ENCODE measurements at places on chromosomes 3 and 15.

- DNase-seq: no peak
Observed at GRCh38 chr15:97947465-97948260, 12.8 kb upstream of the ARRDC4 start.

DNA sequence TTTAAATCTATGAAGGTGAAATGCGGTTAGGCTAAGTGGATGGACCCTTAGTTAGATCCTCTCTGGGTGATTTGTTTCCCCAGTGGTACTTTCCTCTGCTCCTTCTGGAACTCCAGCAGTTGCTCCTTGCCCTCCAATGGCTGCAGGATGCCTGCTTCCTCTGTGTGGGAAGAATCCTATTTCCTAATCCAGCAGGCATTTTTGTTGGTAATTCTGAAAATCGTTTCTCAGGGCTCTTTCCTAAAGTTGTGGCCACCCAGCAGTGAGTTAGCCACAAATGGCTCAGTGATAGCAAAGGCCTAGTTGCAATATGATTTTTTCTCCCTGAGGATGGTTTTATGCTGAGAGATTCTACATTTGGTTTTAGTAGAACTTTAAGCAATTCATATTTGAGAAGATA lies 332.3 kb upstream of the C2CD4B start:
- DNase-seq: no peak

GRCh38 chr3:66394019-66394752 lies 106.6 kb downstream of the LRIG1 start:
- DNase-seq: peak; percentile 39

DNA sequence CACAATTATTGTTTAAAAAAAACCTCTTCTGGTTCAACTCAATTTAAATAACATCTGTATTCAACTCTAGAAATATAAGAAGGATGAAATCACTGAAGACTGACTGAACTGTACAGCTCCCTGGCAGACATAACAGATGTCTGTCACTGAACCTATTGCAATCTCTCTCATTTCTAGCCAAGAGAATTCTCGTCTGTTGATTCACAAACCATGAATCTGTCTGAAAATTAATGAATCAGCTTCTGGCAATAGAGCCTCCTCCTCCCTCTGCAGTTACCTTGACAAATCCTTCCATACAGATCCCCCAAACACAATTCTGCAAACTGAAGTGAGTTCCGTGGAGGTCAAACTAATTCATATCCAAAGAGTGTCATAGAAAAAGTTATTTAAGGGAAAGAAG lies 561.4 kb downstream of the PYDC2 start:
- no peak for DNase-seq

- no peak for DNase-seq
Observed at GRCh38 chr3:177102553-177102952, 94.7 kb downstream of the TBL1XR1 start.

DNA sequence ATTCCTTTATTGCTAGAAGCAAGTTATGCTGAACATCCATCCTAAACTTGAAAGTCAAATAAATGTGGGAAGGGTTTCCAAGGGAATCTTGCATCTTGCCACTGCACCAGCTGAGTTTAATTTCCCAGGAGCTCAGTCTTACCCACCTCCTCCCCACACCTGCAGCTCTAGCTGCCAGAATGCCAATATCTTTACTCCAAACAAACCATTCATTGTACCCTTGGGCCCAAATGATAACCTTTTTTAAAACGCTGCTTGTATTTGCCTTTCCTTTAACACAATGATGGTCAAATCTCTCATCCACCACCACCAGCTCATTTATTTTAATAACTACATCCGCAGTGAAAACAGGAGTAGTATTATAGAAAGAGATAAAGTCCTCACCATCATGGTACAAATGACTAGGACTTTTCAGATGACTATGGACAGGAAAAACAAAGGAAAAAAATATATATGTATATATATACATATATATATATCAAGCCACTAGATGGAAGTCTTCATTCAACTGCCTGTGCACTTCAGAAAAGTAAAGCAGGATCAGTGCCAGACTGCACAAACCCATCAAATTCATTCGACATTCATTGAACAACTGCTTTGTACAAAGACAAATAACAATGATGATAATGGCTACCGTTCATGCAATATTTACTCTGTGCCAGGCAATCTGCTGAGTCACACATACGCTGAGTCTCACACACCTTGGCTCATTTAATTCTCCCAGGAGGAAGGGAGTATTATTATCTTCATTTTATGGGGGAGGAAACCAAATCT lies 44.0 kb downstream of the BFSP2 start:
- no peak for DNase-seq

GRCh38 chr3:133209871-133210550 lies 171.8 kb downstream of the TMEM108 start:
- peak; percentile 2 for DNase-seq

DNA sequence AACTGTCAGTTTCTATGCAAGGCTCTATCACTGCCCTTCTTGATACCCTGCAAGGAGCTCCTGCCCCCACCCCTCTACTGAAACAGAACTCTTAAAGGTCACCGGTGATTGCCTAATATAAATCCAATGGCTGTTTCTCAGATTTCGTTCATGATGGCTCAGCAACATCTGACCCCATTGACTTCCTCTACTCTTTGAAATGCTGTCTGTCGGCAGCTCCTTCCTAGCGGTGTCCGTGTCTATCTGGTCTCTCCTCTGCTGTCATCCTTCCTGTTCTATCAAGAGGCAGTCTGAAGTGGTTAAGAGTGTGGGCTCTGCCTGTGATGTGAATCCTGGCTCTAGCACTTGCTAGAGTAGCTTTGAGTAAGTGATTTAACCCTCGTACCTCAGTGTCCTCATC lies 5.5 kb downstream of the TMEM266 start:
- DNase-seq: peak; percentile 14

DNA sequence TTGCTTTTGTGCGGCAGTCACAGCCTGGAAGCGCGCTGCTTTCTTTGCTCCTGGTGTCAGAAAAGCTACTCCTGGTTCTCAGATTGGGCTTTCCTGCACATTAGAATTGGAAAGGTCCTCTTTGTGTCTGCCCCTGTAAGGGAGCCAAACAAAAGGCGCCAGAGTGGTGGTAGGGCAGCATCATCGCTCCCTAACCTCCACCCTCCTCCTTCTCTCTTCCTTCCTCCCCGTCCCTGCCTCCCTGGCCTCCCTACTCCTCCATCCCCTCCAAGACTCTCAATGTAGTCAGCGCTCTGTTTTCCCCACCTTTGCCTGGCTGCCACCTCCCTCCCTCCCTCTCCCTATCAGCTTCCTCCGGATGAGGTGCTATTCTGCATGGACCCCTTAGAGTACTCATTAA lies 65.3 kb downstream of the SH3GL3 start:
- no peak for DNase-seq

- no peak for DNase-seq
Observed at GRCh38 chr3:55615694-55616295, 128.7 kb upstream of the WNT5A start.

DNA sequence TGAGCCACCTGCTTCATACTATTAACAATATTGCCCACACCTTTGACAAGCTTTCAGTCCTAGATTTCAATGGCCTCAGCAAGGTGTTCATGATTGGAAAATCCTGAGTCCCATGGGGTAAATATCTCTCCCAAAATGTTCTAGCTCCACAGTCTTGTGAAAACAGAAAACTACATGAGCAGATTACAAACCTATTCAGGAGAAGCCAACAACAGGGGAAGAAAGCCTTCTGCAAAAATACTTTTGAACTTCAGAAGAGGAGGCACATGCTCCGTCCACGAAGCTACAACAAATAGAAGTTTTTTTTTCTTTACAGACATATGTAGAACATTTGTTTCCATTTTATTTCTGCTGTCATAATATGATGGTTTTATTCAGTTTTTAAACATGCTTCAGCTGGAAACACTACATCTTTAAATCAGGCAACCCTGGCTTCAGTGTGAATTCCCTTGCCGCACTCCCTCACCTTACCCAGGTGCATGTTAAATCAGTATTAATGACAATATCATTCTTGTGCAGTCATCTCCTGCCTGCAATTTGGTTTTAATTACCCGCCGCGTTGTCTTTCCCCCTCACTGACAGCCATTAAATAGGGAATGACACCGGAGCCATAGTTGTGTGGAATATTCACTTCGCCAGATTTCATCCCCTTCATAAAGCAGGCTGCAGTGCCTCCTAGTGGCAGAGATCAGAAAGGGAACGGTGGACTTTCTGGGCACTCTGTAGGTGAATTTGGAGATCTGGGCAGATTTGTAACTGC lies 725.5 kb upstream of the ARRDC4 start:
- peak; percentile 16 for DNase-seq

GRCh38 chr3:17292556-17292955 lies 407.8 kb downstream of the PLCL2 start:
- DNase-seq: no peak

DNA sequence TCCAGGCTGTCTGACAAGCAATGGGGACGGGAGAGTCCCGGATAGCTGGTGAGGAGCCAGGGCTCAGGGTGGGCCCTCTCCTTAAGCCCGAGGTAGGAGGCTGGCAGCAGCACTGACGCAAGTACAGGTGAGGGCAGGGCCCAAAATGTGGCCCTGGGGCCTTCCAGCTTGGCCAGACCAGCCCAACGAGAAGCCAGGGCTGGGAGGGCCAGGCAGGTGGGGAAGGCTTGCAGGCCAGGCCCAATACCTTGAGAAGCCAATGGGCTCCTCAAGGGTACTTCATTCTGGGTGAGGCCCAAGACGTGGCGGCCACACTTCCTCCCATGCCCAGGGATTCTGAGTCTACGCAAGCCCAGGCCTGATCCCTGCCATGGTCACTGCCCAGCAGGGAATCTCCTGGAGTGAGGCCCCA lies 37.2 kb downstream of the AMOTL2 start:
- no peak for DNase-seq

GRCh38 chr3:20916951-20917606 lies 731.1 kb upstream of the SGO1 start:
- DNase-seq: no peak

- peak; percentile 69 for DNase-seq
Observed at GRCh38 chr3:181709537-181710279, 2.0 kb upstream of the SOX2 start.

DNA sequence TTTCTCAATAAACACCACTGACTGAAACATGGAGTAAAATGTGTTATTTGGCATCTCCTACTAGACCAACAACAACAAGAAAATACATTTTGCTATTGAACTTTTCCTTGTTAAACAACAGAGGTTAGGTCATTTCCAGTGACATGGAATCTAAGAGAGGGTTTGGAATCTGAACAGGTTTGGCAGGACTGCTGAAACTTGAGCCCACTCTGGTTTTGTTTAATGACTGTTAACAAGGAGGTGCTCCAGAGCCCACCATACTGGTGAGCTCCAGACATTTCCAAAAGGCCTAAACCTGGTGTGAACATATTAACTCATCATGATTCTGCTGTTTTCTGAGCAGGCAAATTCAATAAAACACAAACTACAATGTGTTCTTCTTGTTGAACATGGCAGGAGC lies 330.7 kb upstream of the TRIM42 start:
- DNase-seq: no peak

GRCh38 chr3:151969026-151969642 lies 95.7 kb downstream of the SUCNR1 start:
- no peak for DNase-seq

- DNase-seq: no peak
Observed at GRCh38 chr15:37016231-37016630, 84.1 kb downstream of the MEIS2 start.

- no peak for DNase-seq
Observed at GRCh38 chr15:31036783-31037182, 45.4 kb upstream of the MTMR10 start.

- DNase-seq: no peak
Observed at GRCh38 chr15:44101944-44102343, 93.1 kb downstream of the FRMD5 start.

DNA sequence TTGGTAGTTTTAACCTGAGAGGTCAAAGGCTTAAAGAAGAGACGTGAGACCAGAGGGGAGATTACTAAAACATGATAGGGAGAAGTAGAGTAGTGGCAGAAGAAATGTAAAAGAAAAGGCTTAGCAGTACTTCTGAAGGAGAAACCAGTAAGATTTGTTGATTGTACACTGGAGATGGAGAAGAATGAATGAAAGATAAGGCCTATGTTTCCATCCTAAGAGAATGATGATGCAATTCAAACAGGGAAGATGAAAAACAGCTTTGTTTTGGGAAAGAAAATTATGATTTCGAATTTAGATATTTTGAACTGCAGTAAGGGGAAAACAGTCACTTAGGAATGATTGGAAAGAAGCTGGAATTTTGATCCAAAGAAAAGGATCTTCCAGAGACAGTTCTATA lies 97.4 kb upstream of the PLXND1 start:
- no peak for DNase-seq

DNA sequence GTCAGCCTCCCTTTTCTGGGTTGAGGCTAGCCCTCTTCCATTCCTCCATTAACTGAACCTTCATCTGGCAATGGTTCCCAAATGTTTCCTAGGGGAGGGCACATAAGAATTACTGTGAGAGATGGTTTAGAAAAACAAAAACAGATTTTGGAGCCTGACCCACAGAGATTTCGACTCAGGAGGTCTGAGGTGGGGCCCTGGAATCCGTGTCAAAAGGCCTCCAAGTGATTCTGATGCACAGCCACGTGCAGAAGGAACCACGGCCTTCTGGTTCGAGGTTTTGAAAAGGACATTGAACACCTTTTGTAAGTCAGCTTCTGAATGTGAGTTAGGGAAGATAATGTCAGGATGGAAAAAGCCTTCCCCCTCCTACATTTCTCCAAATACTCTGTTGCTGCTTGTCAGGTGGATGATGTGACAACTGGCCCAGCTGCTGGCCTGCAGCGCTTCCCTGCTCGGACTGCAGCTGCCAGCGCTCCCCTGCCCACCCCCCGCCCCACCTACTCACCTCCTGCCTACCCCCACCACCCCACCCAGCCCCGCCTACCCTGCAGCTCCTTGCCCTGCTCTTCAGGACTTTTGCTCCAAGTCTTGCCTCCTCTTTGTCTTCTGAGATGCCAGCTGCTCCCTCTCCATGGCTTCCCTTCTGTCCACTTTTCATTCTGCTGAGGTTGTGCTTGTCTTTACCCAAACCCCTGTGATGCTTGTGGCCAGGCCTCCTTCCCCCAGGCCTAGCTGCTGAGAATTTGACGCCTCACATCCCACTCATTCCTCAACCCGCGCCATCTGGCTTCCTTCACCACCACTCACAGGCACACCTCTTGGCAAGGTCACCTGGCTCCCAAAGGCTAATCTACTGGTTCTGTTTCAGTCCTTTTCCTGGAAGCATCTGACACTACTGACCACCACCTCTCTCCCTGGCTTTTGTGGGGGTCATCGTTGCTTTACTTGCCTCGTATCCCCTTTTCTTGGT lies 6.6 kb downstream of the EHD4 start:
- DNase-seq: no peak

DNA sequence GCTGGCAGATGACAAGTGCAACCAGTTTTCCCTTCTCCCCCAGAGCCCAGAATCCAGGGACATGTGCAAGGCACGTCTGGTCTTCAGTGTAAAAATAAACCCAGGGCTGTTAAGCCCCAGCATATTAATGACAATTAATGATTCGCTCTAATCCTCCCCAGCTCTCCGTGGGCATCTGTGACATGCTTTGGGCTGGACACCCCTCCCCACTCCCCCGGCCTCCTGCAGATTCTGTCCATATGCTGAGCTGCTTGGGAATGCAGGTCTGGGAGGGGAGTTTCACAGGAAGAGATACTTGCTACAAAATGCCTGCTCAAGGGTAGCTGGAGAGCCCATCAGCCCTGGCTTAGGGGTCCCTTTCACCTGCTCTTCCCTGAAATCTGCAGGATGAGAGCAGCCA lies 43.0 kb upstream of the NTRK3 start:
- no peak for DNase-seq
